ENCODE measurements at places on chromosomes 11 and 22.

- no peak for DNase-seq
Measured at GRCh38 chr11:119218141-119218878, 12.2 kb downstream of the CBL start.

- no peak for DNase-seq
Measured at GRCh38 chr11:95035316-95035715, 10.3 kb downstream of the KDM4E start.

GRCh38 chr22:26609287-26609686 lies 8.5 kb downstream of the CRYBB1 start:
- no peak for DNase-seq

DNA sequence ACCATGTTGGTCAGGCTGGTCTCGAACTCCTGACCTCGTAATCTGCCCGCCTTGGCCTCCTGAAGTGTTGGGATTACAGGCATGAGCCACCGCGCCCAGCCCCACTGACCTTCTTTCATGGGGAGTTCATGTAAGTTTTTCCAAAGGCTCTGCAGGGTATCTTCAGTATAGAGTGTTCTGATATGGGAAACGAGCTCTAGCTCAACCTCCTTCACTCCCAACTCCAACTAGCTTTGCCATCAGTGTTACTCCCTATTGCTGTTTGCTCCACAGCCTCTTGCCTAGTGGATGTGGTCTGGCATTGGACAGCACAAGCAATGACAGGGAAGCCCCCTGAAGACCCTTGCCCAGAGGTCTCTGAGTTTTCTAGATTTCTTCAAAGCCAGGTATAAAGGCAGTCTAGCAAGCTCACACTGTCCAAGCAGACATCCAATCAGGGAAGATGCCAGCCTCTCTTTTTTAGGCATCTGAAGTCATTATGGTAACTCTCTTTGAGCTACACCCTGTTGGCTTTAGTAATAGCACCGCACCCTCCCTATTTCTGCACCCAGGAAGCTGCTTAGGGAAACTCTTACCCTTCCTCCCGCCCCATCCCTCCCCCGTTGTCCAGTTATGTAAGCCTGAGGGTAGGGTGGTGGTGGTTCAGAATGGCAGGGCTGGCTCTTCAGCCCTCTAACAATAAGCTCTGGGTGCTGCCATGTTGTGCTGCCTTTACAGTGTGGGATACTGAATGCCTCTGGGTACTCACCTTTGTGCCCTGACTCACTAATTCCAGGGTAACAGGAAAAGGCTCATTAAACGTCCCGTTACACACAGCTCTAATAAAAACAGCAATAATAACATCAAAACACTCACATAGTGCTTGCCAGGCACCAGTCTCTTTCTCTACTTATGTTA lies 41.4 kb upstream of the CLDN5 start:
- DNase-seq = no peak

Measured in left renal cortex interstitium (tissue), 4 donors.